ENCODE measurements at places on chromosomes 7 and 10.
A peak's percentile ranks its signal among the peaks of the same experiment; 100 is the strongest.

GRCh38 chr7:117859246-117859812 is 13.9 kb downstream of the CTTNBP2 start:
- DNase-seq, result no peak
- no peaks in the 10 kb centered on the region for H3K4me1 ChIP-seq
- H3K4me3 ChIP-seq, result no peak overlapping the region
- H3K27ac ChIP-seq, result no peak overlapping the region
- H3K27me3 ChIP-seq, result no peaks in the 10 kb centered on the region

- H3K36me3 ChIP-seq, result no peaks in the 10 kb centered on the region
- H3K4me3 ChIP-seq, result no peak overlapping the region
- DNase-seq, result peak; percentile 89
Observed at GRCh38 chr10:116960066-116960776, 44.8 kb downstream of the SHTN1 start.

GRCh38 chr7:151684408-151685175 is 164.9 kb upstream of the RHEB start:
- H3K36me3 ChIP-seq, result no peaks in the 10 kb centered on the region
- H3K27me3 ChIP-seq, result no peaks in the 10 kb centered on the region
- H3K4me3 ChIP-seq, result no peak overlapping the region

DNA sequence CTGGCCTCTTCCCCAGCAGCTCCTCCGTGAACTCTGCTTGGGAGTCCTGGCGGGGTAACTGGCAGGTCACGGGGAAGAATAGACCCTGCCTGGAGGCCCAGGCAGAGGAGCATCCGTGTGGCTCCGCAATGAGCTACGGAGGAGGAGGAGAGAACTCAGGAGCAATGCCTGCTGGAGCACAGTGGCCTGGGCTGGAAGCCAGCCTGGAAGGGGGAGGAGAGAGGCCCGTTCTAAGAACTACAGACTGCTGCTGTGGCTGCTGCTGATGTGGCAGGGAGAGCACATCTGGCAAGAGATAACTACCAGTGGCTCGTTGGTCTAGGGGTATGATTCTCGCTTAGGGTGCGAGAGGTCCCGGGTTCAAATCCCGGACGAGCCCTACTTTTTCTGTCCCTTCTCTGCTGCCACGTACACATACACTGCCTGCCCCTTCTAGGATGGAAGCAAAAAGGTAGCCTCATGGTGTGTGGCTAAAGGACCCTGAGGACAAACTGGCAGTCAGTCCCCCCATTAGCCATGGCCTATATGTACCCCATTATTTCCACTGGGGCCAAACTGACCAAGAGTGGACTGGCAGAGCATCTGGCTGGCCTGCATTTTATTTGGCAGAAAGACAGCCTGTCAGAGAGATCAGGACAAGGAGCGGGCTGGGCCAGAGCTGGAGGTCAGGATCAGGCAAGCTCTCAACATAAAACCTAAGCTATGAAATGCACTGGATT is 7.7 kb upstream of the OPN1SW start:
- H3K27ac ChIP-seq, result no peak overlapping the region
- DNase-seq, result peak; percentile 75
- no peak overlapping the region for H3K4me3 ChIP-seq
- no peaks in the 10 kb centered on the region for H3K27me3 ChIP-seq
- peaks cover 17% of the 10 kb centered on the region for H3K4me1 ChIP-seq
- no peaks in the 10 kb centered on the region for H3K36me3 ChIP-seq
